ENCODE measurements at places on chromosomes 7 and 10. TPM values are rescaled to one million over a fixed set of nuclear protein-coding genes. Genes with fewer than 3 reads are reported as not detected.

PTN gene
- total RNA-seq = 73.8 TPM

FLNC gene
- total RNA-seq = 190 TPM

METTL2B gene
- total RNA-seq = 25.9 TPM

PWWP2B gene
- total RNA-seq = 21.3 TPM

PRKG1 gene
- total RNA-seq = 38.4 TPM

ALDH18A1 gene
- 64.1 TPM for total RNA-seq

NCF1 gene
- total RNA-seq = 6.5 TPM

TAS2R5 gene
- 5.3 TPM for total RNA-seq

FAM171A1 gene
- total RNA-seq = 56.9 TPM

UTF1 gene
- total RNA-seq = 0.35 TPM

STAG3 gene
- total RNA-seq = 1.3 TPM

CUZD1 gene
- 0.29 TPM for total RNA-seq

ETV1 gene
- total RNA-seq = 21.3 TPM

PSD gene
- 11.7 TPM for total RNA-seq

PBLD gene
- total RNA-seq = 57.3 TPM

LRIT1 gene
- total RNA-seq = not detected

TMEM72 gene
- 87.1 TPM for total RNA-seq

ELN gene
- total RNA-seq = 108 TPM

CRHR2 gene
- total RNA-seq = 0.64 TPM

CD36 gene
- 133 TPM for total RNA-seq

NUTM2B gene
- 0.23 TPM for total RNA-seq

THSD7A gene
- 54.5 TPM for total RNA-seq

CLIP2 gene
- 43.7 TPM for total RNA-seq

SLC39A12 gene
- total RNA-seq = not detected

ZNF467 gene
- total RNA-seq = 20.4 TPM

UNCX gene
- 7.5 TPM for total RNA-seq

PHYHIPL gene
- total RNA-seq = 8.6 TPM

GALNT17 gene
- total RNA-seq = 10.8 TPM

VAX1 gene
- not detected for total RNA-seq

FEZF1 gene
- not detected for total RNA-seq

MOGAT3 gene
- total RNA-seq = 1.8 TPM

PON1 gene
- total RNA-seq = 0.12 TPM

MBL2 gene
- total RNA-seq = not detected

ST7 gene
- total RNA-seq = 20.7 TPM

H2BK1 gene
- total RNA-seq = not detected

SPAG6 gene
- 1.2 TPM for total RNA-seq

BLVRA gene
- total RNA-seq = 24.2 TPM

ADAM8 gene
- 11.7 TPM for total RNA-seq

CYP26C1 gene
- total RNA-seq = not detected

NPSR1 gene
- not detected for total RNA-seq

PON3 gene
- 1.9 TPM for total RNA-seq

DOCK4 gene
- total RNA-seq = 46.9 TPM

CPXM2 gene
- 9.5 TPM for total RNA-seq

CRTAC1 gene
- total RNA-seq = 14.3 TPM

PRSS1 gene
- total RNA-seq = 0.41 TPM

KMT2C gene
- total RNA-seq = 74.2 TPM

ADARB2 gene
- total RNA-seq = 0.76 TPM

ANXA8 gene
- 0.18 TPM for total RNA-seq

SGCE gene
- total RNA-seq = 112 TPM

LLCFC1 gene
- total RNA-seq = not detected

HOXA6 gene
- total RNA-seq = 72.5 TPM

LRRC4 gene
- 3.4 TPM for total RNA-seq

ZNF736 gene
- 36.1 TPM for total RNA-seq

CACNB2 gene
- 3.8 TPM for total RNA-seq

PDK4 gene
- total RNA-seq = 27.2 TPM

HTR5A gene
- not detected for total RNA-seq

SLC26A3 gene
- total RNA-seq = not detected

Measured in metanephros (tissue), 2 donors.